ENCODE measurements at places on chromosomes 12 and 14.

DNA sequence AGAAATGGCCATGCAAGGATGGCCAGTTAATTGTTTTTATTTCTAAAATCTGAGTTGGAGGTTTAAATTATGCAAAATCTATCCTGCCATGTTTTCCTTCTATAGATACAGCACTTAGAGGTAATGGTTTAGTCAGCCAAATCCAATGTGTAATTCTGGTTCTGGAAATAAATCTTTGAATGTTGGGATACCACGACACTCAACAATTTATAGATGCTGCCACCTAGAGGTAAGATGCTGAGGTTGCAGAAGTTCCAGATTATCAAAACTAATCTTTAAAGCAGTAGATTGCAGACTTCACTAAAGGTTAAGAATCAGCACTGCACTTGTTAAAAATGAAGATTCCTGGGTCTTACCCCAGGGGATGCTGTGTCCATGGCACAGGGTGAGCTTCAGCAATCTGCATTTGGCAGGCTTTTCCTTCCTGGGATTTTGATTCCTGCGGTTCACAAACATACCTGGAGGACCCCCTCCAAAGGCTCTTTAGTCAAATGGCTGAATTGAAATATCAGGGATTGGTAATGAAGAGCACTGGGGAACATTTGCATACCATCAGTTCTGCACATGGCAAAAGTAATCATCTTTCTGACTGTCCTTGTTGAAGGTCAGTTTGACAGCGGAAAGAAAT, 53.4 kb upstream of the ANO4 start:
- peak; percentile 8 for DNase-seq

DNA sequence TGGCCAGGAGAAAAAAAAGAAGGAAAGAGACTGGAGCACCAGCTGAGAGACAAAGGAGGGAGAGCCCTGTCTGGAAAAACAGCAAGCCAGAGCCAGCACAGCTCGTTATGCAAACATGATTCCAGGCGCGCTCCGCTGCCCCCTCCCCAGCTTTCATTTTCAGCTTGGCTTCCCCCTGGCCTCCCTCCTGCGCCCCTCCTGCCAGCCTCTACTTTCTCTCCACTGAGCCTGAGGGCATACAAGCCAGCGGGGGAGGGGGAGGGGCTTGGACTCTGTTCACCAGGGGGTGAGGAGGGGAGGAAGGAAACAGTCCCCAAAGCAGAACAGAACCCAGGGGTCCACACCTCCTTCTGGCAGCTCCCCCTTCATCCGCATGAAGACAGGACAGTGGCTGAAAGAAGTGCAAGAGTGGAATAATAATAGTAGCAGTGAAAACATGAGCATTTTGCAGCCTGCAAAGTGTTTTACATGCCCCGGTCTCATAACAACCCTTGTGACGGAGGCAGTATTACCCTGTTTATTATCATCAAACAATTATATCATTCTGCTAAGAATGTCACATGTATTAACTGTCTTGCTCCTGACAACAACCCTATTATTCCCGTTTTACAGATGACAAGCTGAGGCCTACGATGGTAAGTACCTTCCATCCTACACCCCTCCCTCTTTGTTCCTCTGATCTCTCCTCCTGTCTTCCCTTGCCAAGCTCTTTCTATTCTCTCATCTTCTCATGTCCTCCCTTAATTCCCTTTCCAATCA, 24.2 kb downstream of the SMUG1 start:
- DNase-seq: no peak

GRCh38 chr12:67986632-67987031, 2.6 kb upstream of the IFNG-AS1 start:
- DNase-seq: no peak

DNA sequence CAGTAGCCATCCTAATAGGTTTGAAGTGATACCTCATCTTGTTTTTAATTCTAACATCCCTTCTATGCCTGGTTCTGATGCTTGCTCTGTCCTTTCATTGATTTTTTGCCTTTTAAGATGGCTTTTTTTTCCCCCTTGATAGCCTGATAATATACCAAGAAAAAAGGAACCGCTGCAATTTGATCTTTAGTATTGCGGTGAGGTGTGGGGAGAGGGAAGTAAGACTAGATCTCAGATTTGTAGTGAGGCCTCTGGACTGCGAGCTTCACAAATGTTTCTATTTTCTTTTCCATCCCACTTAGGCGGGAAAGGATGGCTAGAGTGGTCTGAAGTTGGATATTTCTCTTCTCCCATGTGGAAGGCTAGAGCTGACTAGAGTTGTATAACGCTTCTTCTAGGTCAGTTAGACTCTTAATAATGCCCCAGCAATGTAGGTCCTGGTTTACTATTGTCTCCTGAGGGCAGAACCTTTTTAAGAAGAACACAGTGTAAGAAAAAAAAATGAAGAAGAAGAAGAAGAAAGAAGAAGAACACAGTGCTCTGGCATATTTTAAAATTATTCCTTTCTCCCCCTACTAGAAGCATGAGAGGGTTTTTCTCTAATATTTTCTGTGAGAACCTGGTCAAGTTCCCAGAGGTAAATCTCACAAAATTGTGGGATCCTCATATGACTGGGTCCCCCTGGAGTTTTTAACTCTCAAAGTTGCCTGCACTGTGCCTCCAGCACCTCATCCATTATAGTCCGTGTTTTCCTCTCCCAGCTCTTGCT, 11.9 kb upstream of the KLRB1 start:
- no peak for DNase-seq

DNA sequence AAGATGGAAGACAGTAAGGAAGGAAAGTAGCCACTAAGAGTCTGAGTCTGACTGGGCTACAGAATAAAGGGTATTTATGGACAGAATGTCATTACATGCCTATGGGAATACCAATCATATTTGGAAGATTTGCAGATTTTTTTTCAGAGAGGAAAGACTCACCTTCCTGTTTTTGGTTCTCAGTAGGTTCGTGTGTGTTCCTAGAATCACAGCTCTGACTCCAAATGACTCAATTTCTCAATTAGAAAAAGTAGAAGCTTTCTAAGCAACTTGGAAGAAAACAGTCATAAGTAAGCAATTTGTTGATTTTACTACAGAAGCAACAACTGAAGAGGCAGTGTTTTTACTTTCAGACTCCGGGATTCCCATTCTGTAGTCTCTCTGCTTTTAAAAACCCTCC, 15.4 kb upstream of the PAPLN start:
- DNase-seq: no peak

- DNase-seq: no peak
Observed at GRCh38 chr14:51554953-51555352, 96.8 kb upstream of the FRMD6 start.

DNA sequence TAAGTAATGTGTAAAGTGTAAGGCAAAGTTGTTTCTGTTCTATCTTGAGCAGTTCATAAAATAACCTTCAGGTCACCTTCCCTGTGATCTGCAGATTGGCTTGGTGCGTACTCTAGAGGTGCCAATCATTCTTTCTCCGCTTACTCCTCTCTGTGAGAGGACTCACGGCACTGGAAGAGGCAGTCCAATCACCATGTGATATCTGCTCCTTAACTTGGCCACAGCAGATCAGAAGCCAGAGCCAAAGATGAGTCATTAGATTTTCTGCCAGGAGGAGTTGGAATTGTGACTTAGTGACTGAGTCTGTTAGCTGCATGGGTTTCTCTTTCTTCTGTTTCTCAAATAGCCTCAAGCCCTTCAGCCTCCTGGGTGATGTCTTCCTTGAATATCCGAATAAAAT, 165.5 kb downstream of the SLC41A2 start:
- DNase-seq: no peak

DNA sequence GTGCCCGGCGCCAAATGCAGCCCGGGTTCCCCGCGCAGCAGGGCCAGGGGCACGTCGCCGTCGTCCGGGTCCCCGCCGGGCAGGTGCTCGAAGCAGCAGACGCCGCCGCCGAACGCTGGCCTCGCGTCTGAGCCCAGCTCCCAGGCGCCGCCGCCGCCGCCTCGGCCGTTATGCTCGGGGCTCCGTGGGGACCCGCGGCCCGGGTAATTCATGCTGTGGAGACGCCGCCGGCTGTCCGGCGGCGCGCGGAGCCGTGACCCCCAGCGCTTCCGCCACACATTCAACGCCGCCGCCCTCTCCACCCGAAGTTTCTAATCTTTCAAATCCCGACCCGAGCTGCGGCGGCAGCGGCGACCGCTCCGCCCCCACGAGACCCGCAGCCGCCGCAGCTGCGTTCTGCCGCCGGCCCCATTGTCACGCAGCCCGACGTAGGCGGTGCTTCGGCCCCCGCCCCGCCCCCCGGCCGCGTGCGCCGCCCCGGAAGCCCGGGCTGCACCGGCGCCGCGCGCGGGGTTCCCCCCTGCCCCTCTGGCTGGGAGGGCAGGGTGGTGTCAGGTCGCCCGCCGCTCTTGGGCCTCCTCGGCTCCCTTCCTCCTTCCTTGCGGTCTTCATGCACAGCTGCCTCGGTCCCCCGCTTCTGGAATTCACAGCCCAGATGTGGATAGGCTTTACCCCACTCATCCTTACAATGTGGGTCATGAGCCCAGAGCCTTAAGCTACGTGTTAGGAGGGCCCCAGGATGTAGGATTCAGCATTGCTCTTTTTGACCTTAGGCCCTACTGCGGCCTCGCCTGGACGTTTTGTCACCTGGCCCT, at the start of gene DDHD1:
DDHD1 (minus strand) TSS at position 437 of the 815 bp plus-strand sequence; CDS start at position 212, 225 bp downstream.
- DNase-seq: peak; percentile 82

GRCh38 chr14:29220072-29220471, 453.5 kb downstream of the FOXG1 start:
- DNase-seq: no peak

DNA sequence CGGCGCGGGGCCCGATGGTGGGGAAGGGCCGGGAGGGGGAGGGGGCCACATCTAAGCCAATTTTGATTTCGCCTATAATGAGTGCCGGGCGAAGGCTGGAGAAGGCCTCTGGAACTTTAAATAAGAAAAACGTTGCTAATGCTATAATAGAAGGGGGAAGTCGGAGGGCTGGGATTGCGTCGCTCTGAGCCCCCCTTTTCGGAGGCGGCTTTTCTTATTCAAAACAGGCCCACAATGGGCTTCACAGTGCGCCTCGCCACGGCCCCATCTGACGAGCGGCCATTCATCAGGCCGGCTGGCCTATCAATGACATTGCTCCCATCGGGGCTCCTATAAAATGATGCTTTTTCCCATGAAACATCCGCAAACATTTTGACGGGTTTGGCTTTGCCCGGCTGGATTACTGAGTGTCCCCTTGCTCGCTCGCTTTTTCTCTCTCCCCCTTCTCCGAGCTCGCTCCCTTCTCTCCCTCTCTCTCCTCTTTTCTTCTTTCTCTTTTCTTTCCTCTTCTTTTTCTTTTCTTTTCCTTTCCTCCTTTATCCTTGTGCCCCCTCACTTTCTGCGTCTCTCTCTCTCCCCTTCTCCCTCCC, at the start of gene RFX4:
RFX4 (plus strand) TSS at position 364 of the 590 bp plus-strand sequence. CDS start 317 bp downstream, outside the sequence.
- DNase-seq: no peak

DNA sequence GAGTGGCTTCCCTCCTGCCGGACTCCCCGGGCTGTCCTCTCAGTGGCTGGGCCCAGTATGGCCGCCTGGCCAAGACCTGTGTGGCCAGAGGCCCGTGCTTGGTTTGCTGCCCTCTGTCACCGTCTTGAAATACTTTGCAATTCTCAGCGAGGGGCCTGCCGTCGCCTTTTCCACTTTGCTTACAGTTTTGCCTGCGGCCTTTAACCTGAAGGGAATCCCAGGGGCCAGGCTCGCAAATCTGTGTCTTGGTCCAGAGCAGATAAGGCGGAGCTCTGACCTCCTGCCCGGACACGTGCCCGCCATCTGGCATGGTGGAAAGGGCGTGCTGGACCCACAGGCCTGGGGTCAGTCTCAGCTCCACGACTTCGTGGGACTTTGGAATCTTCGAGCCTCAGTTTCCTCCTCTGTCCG, 10.9 kb upstream of the AMN start:
- no peak for DNase-seq

GRCh38 chr12:42196723-42197603, 41.1 kb downstream of the YAF2 start:
- DNase-seq: no peak

- no peak for DNase-seq
Observed at GRCh38 chr12:86226481-86226880, 29.7 kb downstream of the MGAT4C start.

- DNase-seq: no peak
Observed at GRCh38 chr12:110224379-110225304, 56.4 kb upstream of the ATP2A2 start.

GRCh38 chr12:128754275-128754674, 69.5 kb downstream of the SLC15A4 start:
- no peak for DNase-seq

GRCh38 chr12:108093209-108093608, 35.9 kb upstream of the WSCD2 start:
- DNase-seq: no peak

GRCh38 chr12:20439626-20440025, 71.3 kb downstream of the PDE3A start:
- DNase-seq: no peak

GRCh38 chr14:32005628-32006027, 71.5 kb upstream of the ARHGAP5 start:
- DNase-seq: no peak

- no peak for DNase-seq
Observed at GRCh38 chr12:28939427-28939826, 209.7 kb upstream of the FAR2 start.

DNA sequence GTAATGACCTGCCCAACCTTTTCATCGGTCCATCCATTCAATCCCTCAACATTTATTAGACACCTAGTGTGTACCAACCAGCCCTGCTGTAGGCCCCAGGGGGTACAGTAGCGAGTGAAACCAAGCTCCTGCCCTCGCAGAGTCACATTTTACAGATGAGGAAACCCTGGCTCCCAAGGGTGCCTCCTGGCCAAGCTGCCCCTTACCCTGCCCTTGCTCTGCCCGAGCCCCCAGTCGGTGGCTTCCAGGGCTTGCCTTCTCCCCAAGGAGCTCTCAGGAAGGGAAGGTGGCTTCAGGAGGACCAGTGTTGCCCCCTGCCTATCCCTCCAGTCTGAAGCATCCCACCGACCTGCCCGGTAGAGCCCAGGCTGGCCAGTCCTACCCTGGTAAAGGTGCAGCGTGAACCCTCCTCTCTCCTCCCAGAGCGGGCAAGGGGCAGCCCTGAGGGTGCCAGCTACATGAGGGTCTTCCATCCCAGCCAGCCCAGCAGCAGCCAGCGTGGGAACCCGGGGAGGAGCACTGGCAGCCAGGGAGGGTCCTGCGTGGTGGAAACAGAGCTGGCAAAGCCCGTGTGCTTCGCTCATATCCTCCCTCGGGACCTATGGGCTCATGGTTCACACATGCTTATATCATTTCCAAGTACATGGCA, 670 bp upstream of the BEGAIN start:
- no peak for DNase-seq

- no peak for DNase-seq
Observed at GRCh38 chr12:65593239-65593701, 231.0 kb upstream of the HMGA2 start.

- no peak for DNase-seq
Observed at GRCh38 chr14:23915559-23915958, 38.0 kb upstream of the DHRS4 start.

All from activated naive CD4-positive, alpha-beta T cell treated with anti-CD3 and anti-CD28 coated beads for 36 hours (primary cell).